ENCODE measurements at places on chromosomes 7 and 10.

- DNase-seq: no peak
Measured at GRCh38 chr10:71133710-71134686, 78.4 kb upstream of the UNC5B start.

DNA sequence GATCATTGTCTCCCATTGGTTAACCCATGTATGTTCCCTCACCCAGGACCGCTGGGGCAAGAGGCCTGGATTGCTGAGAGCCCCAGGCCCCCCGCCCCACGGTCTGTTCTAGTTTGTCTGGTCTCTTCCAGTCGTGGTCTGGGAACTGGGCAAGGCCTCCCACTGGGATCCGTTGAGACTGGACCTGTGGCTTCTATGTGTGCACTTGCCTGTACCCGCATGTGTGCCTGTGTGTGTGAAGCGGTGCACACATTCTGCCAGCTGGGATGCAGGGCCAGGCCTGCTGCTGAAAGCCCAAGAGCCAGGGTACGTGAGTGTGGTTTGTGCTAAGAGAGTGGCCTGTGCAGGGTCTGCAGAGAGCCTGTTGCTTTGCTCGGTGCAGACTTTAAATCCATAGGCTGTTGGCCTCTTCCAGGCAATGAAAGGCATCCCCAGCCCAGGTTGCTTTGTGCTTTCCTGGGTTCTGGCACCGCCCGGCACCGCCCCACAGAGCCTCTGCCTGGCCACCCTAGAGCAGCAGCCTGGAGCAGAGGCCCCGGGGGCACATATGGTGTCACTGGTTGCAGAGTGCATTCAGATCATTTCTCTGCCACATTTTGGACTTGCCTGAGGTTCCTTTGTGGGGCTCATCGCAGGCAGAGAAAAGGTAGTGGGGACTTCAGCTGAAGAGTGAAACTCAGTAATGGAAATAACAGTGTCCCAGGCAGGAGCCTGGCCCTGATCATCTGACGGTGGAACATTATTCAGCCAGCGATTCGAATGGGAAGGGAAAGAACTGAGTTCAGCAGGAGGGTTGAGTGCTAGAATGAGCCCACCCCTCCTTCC lies 215.5 kb downstream of the GLRX3 start:
- no peak for DNase-seq

- DNase-seq: no peak
Measured at GRCh38 chr7:155809332-155809946, 2.8 kb downstream of the SHH start.

DNA sequence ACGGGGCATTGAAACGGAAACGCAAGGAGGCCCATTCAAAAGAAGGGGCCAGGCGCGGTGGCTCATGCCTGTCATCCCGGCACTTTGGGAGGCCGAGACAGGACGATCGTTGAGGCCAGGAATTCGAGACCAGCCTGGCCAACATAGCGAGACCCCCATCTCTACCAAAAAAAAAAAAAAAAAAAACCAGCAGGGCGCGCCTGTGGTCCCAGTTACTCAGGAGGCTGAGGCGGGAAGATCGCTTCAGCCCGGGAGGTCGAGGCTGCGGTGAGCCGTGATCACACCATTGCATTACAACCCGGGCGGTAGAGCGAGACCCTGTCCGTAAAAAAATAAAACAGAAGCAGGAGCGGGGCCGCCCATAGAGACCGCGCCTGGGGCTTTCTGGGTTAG lies 396 bp downstream of the PSMG3 start:
- no peak for DNase-seq

DNA sequence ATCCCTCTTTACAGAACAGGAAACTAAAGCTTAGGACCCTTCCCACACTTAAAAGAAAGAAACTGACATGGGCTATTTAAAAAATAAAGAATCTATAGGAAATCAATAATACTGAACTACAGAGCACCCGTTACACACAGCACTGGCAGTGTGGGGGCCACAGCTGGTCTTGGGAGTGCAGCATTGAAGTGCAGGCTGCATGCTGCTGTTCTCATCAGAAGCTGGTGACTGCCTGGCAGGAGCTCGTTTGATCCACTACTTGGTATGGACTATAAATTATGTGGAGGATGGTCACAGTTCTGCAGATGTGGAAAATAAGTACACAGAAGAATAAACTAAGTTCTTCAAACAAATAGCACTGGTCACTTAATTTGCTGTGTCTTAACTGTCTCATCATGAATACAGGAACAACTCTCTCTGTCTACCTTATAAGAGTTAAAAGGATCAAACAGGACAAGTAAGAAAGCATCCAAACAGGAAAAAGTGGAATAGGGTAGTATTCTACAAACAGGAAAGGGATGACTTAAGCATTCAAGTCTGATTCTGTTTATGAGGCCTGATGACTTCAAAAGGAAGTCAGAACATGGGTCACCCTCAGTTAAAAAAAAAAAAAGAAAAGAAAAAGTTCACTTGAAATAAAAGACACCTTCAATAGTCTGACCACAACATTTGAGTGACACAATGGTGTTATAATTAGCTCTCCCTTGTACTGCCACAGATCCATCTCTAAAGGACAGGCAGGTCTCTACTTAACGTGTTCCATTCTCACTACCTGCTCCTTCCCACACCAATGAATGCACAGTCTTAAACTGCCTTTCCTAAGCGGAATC lies 21.0 kb downstream of the DOCK4 start:
- DNase-seq: no peak

GRCh38 chr10:69649786-69650550 lies 19.9 kb downstream of the FAM241B start:
- no peak for DNase-seq

- DNase-seq: no peak
Measured at GRCh38 chr7:15335390-15335789, 226.4 kb downstream of the AGMO start.

- no peak for DNase-seq
Measured at GRCh38 chr7:112206991-112207592, 597 bp downstream of the ZNF277 start.

GRCh38 chr10:126702181-126702580 lies 31.7 kb upstream of the C10orf90 start:
- no peak for DNase-seq

GRCh38 chr10:20981419-20981953 lies 84.4 kb upstream of the NEBL start:
- DNase-seq: no peak

DNA sequence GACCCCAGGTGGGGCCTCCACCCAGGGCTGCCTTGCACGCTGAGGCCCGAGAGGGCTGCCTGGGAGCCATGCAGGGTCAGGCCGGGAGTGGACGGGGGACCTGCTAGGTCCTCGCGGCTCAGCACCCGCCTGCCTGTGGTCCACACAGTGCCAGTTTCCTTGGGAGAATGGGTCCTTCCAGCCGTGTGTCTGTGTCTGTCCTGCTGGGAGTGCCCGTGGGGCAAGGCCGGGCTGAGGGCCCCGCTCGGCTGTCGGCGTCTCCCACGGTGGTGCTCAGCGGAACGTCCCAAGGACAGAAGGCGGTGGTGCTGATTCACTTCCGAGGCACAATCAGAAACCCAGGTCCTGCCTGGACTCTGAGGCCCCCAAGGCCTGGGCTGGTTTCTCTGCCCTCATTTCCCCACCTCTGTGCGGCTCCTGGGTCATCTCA lies 23.2 kb upstream of the GTPBP4 start:
- DNase-seq: no peak

- DNase-seq: no peak
Measured at GRCh38 chr10:63919575-63920279, 398.5 kb downstream of the REEP3 start.

DNA sequence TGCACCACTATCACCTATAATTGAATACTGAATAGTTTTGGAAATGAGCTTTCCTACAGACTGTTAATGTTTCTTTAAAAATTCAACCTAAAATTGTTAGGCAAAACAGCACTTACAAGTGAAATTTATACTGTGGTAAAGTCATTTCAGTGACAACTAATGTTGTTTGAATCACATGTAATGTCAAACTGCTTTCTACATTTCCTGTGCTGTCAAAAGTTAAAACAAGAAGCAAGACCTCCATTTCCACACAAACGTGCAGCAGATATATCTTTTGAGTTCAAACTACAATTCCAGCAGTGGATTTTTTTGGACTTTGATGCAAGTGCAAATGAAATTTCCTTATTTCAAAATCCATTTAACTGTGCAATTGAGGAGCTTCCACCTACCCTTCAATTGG lies 199.8 kb downstream of the RNLS start:
- no peak for DNase-seq

DNA sequence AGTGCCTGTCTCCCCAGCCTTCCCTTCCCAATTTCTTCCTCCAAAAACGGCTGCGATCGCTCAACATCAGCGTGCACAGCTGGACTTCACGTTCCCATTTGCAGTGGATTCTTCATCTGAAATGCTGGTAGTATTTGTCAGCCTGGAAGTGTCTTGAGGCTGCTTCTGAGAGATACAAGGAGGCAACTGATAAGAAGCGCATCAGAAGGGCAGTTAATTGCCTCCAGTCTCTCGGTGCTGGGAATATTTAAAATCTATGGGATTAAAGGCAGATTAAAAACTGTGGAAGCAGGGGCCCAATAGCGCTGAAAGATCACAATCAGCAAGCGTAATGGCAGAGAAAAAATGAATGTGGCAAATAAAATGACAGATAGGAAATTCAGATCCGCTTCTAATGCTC lies 450.0 kb downstream of the GATA3 start:
- no peak for DNase-seq

- no peak for DNase-seq
Measured at GRCh38 chr10:98628206-98628605, 181.5 kb upstream of the HPS1 start.

DNA sequence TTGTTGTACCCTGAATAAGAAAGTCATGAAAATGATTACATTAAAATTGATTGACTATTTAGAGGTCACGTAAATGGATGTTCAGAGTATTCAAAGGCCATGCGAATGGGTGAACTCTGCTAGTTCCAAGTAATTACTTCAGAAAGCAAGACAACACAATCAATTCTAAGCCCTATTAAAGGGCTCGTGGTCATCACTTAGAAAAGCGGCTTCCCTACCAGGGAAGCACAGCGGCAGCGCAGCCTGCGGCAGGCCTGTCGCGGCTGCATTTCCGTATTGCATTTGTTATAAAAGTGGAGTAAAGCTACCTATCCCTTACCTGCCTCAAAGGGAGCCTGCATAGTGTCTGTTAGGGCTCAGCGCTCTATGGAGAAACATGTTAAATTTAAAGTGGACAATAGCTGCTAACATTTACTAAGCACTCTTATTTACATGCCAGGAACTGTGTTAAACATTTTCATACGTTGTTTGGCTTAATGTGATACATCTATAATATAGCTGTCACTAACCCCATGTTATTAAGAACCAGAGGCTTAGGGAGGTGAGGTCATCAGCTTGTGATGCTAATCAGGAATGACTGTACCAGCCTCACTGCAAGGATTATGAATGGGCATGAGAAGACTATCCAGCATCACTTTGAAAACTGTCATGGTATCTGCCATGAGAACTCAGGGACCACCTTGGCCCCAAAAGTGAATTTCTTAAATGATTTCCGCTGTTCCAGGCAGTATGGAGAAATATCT lies 187.5 kb downstream of the CELF2 start:
- DNase-seq: no peak

DNA sequence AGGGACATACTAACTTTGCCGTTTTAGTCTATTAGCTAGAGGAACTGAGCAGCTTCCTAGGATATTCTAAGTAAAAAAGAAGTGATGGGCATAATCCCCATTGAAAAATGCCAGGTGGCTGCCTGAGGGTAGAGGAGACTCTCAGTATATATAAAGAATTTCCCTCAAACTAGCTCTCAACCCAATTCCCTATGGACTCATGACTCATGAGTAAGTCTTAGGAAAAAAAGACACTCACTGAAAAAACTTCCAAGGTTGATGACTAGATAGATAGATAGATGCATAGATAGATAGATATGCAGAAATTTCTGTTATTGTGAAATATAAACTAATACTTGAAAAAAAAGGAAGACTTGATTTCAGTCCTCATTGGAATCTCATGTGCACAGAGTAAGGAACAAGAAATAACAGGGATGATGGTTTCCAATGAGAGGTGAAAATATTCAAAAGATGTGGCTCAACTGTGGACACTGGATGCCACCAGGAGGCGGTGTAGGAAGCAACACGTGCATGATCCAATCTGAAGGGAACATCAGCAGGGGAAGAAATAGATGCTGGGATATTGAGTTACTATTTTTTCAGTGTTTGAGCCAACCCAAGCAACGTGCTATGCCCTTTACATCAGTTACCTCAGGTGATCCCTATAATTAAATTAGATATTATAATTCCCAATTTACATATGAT lies 711.0 kb upstream of the LRRTM3 start:
- no peak for DNase-seq

- DNase-seq: no peak
Measured at GRCh38 chr10:25125201-25125611, 49.6 kb upstream of the GPR158 start.

DNA sequence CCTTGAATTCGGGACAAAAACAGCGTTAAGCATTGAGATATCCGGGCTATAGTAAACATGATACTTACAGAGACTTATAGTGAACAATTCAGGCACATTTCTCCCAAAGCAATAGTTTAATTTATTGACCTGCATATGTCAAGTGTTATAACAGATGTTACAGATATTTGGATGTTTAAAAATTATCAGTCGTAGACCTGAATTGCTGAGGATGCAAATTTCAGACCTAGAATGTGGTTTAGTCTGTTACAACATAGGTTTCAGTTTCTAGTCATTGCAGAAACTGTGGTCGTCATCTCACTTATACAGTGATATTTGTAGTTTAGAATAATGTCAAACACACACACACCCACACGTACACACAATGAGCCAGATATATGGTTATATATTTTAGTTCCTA lies 85.2 kb downstream of the VTI1A start:
- no peak for DNase-seq

GRCh38 chr10:7251696-7252465 lies 159.0 kb downstream of the SFMBT2 start:
- DNase-seq: no peak

- no peak for DNase-seq
Measured at GRCh38 chr7:95577137-95577536, 19.2 kb downstream of the PDK4 start.

GRCh38 chr10:4264209-4264865 lies 479.3 kb upstream of the KLF6 start:
- no peak for DNase-seq

DNA sequence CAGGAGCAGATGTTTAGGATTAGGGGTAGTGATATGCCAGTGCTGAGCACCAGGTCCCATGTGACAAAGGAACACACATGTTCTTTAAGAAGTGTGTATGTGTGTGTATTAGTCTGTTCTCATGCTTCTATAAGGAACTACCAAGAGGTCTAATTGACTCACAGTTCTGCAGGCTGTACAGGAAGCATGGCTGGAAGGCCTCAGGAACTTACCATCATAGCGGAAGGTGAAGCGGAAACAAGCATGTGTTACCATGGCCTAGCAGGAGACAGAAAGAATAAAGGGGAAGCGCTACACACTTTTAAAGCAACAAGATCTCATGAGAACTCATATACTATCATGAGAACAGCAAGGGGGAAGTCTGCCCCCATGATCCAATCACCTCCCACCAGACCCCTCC lies 22.8 kb upstream of the PDZD8 start:
- DNase-seq: no peak

All from KG1 (cell line).